ENCODE measurements at places on chromosomes 2 and 18. TPM values are rescaled to one million over a fixed set of nuclear protein-coding genes. Genes with fewer than 3 reads are reported as not detected.

FRZB gene
- total RNA-seq: 0.14 TPM

SULT1C4 gene
- total RNA-seq: not detected

SERPINB2 gene
- total RNA-seq: 211 TPM

OTX1 gene
- not detected for total RNA-seq

RDH14 gene
- total RNA-seq: 14.2 TPM

PXDN gene
- total RNA-seq: 471 TPM

ABCB11 gene
- total RNA-seq: not detected

TXNDC2 gene
- 0.22 TPM for total RNA-seq

ARHGAP15 gene
- not detected for total RNA-seq

CNGA3 gene
- not detected for total RNA-seq

ACTR1B gene
- total RNA-seq: 69.9 TPM

C2orf80 gene
- not detected for total RNA-seq

GREB1L gene
- 0.44 TPM for total RNA-seq

FN1 gene
- total RNA-seq: 4,928 TPM
